ENCODE measurements at places on chromosomes 2 and 18. TPM values are rescaled to one million over a fixed set of nuclear protein-coding genes. Genes with fewer than 3 reads are reported as not detected.

Gene DUSP11
- 44.9 TPM for total RNA-seq

DNA sequence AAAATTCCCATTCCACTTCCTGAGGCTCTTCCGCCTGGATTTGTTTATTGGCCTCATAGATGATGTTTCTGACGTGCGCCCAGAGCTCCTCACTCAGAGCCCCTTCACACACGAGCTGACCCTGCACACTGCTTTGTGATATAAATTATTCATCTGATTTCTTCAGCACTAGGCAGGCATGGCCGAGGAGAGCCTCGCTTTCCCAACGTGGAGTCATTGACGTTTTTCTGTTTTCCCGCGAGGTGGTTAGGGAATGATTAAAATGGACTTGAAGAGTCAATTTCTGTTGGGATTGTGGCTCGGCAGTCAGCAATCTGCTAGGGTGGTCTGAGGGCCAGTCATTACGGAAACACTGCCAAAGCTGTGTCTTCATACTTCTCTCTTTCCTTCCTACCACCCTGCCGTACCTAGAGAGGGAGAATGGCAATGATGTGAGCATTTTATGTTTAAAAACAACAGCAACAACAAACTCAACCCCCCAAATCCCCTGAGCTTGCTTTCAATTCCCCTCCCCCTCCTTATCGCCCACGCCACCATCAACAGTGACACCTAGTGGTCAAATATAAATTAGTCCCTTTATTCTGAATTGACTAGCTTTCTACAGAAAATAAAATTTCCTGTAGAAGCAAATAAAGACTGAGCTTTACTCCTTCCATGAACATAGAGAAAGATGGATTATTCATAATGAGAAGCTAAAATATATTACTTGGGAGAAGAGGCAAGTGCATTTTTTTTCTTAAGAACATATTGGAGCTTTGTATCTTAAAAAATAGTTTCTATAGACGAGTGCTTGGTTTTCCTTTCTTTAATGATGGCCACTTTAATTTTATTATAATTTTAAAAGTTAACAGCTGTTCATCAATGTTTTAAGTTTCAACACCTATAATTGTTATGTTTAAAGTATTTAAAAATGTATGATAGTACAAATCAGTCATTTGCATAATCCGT is 285.1 kb downstream of the MTX2 start:
- no peak for DNase-seq
- peaks cover 72% of the 10 kb centered on the region for H3K27me3 ChIP-seq
- peak overlapping the region; percentile 87 for H3K4me3 ChIP-seq

GRCh38 chr2:33106115-33106514 is 159.4 kb downstream of the LTBP1 start:
- H3K27me3 ChIP-seq: peaks cover 79% of the 10 kb centered on the region
- DNase-seq: no peak
- no peaks in the 10 kb centered on the region for H3K4me1 ChIP-seq
- H3K36me3 ChIP-seq: peaks cover 3% of the 10 kb centered on the region

DNA sequence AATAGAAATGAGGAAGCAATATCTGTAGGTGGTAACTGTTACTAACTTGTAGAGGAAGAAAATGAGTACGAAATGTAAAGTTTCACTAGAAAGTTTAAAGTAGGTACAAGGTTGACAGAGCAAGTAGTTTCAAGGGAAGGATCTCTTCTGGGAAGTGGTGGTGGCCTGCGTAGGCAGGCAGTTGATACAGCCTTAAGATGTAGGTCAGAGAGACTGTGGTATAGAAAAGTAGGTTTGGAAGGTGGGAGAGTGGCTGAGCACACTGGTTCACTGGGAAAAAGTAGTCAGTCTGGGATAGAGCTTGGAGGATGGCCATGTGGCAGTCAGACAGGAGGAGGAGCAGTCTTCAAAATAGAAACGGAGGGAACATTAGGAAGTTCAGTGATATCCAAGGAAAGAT is 23.5 kb downstream of the KDM3A start:
- no peaks in the 10 kb centered on the region for H3K27me3 ChIP-seq
- H3K27ac ChIP-seq: peak overlapping the region; percentile 75
- peaks cover 40% of the 10 kb centered on the region for H3K4me1 ChIP-seq

- DNase-seq: no peak
- H3K4me1 ChIP-seq: peaks cover 40% of the 10 kb centered on the region
- peaks cover 5% of the 10 kb centered on the region for H3K36me3 ChIP-seq
- no peaks in the 10 kb centered on the region for H3K27me3 ChIP-seq
- H3K27ac ChIP-seq: no peak overlapping the region
Measured at GRCh38 chr18:2987876-2988790, 24.8 kb downstream of the LPIN2 start.

DNA sequence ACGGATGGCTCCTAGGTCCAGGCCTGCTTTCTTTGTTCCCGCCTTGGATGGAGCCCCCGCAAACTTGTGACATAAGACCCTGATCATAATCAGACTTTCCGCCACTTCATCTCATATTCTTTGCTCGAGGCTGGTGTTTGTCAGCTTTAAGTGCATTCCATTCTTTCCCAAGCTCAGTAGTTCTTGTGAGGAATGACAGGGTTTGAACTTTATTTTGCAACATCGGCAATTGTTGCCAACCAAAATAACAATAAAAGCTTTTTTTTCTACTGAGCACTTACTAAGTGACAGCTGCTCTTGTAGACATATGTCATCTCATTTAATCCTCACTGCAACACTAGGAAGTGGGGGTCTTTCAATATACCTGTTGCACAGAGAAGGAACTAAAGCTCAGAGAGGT is 178.8 kb upstream of the ST6GAL2 start:
- no peak overlapping the region for H3K27ac ChIP-seq
- H3K4me1 ChIP-seq: no peaks in the 10 kb centered on the region
- no peaks in the 10 kb centered on the region for H3K36me3 ChIP-seq
- H3K4me3 ChIP-seq: no peak overlapping the region
- no peaks in the 10 kb centered on the region for H3K27me3 ChIP-seq

GRCh38 chr18:58446391-58447060 is 182.4 kb downstream of the ALPK2 start:
- no peak overlapping the region for H3K4me3 ChIP-seq
- peaks cover 13% of the 10 kb centered on the region for H3K27me3 ChIP-seq
- no peaks in the 10 kb centered on the region for H3K4me1 ChIP-seq
- H3K36me3 ChIP-seq: peaks cover 2% of the 10 kb centered on the region

- H3K36me3 ChIP-seq: no peaks in the 10 kb centered on the region
- peak overlapping the region; percentile 99 for H3K27ac ChIP-seq
- no peak for DNase-seq
- no peaks in the 10 kb centered on the region for H3K27me3 ChIP-seq
- peaks cover 42% of the 10 kb centered on the region for H3K4me1 ChIP-seq
Measured at GRCh38 chr2:237685408-237685807, 58.0 kb downstream of the LRRFIP1 start.

Gene CAPN14
- 0.18 TPM for total RNA-seq

DNA sequence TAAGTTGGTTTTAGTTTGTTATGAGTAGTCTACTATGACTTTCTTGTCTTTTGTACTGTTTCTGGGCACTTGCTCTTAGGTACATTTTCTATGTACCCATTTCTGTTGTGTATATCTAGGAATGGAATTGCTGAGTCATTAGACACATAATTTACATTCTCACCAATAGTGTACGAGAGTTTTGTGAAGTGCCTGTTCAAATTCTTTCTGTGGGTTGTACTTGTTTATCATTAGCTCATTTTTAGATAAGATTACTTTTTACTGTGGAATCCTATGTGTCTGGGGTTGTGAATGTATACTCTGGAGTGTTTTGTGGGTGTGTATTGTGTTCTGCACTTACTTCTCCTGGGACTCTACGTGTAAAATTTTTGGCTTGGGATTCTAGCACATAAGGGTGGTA is 36.6 kb upstream of the CD28 start:
- no peaks in the 10 kb centered on the region for H3K27me3 ChIP-seq
- no peak for DNase-seq
- H3K4me1 ChIP-seq: peaks cover 4% of the 10 kb centered on the region
- no peaks in the 10 kb centered on the region for H3K36me3 ChIP-seq
- no peak overlapping the region for H3K4me3 ChIP-seq
- no peak overlapping the region for H3K27ac ChIP-seq

Gene MBD5
- total RNA-seq: 56.1 TPM

- H3K27ac ChIP-seq: peak overlapping the region; percentile 6
- H3K27me3 ChIP-seq: peaks cover 5% of the 10 kb centered on the region
- H3K4me1 ChIP-seq: peaks cover 6% of the 10 kb centered on the region
- peak overlapping the region; percentile 28 for H3K4me3 ChIP-seq
- no peaks in the 10 kb centered on the region for H3K36me3 ChIP-seq
Measured at GRCh38 chr2:207473049-207473930, 56.5 kb upstream of the CREB1 start.

DNA sequence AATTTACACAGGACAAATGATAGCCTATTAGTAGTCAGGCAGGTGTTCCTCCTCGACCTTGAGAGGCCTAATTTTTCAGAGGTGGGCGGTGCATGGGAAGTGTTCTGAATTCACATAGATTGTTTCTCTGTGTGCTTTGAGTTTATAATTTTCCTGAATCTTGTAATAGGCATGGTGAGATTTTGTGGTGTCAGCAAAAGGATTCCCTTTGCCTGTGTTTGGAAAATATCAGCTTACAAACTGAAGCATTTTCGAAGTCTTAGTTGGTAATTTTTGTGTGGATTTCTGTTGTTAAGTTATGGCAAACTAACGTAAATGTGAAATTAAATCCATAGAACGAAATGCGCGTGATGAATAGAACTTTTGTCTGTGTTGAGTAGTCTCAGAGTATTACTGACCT is 194.0 kb upstream of the RBMS1 start:
- H3K27ac ChIP-seq: no peak overlapping the region
- DNase-seq: no peak
- no peak overlapping the region for H3K4me3 ChIP-seq
- H3K36me3 ChIP-seq: peaks cover 2% of the 10 kb centered on the region

Gene DLX2
- total RNA-seq: not detected

- H3K36me3 ChIP-seq: no peaks in the 10 kb centered on the region
- no peak overlapping the region for H3K27ac ChIP-seq
- no peaks in the 10 kb centered on the region for H3K4me1 ChIP-seq
- DNase-seq: no peak
Measured at GRCh38 chr18:6487968-6488367, 73.3 kb upstream of the L3MBTL4 start.

Data from T-helper 17 cell (primary cell).